ENCODE measurements at places on chromosomes 12 and 14. TPM values are rescaled to one million over a fixed set of nuclear protein-coding genes. Genes with fewer than 3 reads are reported as not detected.

PIWIL1 gene
- not detected for polyA plus RNA-seq

C12orf60 gene
- 1.5 TPM for polyA plus RNA-seq

TSPAN9 gene
- 0.41 TPM for polyA plus RNA-seq

TRIM9 gene
- polyA plus RNA-seq, result 0.13 TPM

GALNT6 gene
- 6.2 TPM for polyA plus RNA-seq

SERPINA1 gene
- polyA plus RNA-seq, result 0.59 TPM

Measured in naive thymus-derived CD4-positive, alpha-beta T cell (primary cell).